ENCODE measurements at places on chromosomes 3 and 15.

DNA sequence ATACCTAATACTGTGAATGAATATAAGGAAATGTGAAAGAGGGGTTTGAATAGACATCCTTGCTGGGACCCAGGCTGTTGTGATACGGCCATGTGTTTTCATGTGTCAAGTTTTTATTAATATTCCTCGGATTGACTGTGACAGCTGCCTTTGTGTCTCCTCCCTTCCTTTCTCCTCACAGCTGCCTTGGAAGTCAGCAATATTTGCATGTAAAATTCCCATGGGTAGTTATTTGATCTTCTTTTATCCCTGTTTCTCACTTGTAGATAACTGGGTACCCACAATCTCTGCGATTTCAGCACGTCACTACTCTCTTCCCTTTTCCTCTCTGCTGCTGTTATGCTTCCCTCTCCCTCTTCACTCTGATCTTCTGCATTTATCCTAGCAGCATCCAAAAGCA, 9.4 kb downstream of the GPR156 start:
- DNase-seq: no peak

DNA sequence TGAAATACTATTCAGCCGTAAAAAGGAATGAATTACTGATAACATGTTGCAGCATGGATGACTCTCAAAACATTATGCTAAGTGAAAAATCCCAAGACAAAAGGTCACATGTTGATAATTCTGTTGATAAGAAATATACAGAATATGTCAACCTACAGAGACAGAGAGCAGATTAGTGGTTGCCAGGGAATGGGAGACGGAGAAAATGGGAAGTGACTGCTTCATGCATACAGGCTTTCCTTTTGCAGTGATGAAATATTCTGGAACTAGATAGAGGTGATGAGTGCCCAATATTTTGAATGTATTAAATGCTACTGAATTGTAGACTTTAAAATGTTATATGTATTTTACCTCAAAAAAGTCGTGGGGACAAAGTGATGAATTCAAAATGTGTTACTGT, 56.2 kb downstream of the ABHD2 start:
- DNase-seq: no peak

DNA sequence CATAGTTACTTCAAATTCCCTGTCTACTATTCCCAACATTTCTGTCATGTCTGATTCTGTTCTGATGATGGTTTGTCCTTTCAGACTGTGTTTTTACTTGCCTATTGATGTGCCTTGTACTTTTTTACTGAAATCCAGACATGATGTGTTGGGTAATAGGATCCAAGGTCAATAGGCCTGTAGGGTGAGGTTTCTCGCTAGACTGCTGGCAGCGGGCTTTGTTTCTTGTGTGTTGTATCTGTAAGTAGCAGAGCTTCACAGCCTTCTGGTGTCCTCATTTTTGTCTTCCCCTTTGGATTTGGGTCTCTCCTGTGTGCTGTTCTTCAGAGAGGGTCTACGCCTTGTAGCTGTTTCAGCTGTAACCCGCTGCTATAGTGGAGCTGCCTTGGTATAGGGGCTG, 140.3 kb downstream of the GABRG3 start:
- no peak for DNase-seq

DNA sequence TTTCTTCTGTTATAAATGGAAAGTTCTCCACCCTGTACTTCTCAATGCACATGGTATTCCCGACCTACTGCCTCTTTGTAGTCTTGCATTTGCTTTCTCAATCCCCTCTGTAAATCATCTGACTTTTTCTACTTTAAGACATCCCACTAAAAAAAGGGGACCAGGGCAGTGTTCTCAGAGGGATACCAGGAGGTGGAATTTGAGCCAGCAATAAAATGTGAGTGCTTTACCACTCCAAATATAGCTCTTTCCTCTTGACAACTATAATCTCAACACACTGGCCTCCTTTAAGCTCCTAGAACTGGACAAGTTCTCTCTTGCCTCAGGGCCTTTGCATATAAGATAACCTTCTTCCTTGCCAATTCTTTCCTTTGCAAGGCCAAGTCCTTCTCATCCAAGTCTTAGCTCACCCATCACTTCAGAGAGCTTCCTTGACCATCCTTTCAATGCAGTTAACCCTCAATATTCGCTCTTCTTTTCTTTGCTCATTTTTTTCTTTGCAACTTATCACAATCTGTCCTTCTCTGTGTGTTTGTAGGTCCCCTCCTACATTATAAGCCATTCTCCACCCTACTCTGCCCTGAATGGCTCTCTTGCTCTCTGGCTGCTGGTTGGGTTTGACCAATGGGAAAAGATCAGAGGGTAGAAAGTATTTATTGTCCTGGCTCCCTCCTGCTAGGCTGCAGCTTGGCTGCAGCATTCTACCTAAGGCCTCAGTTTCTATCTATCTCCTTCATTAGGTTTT, 93.4 kb downstream of the PRICKLE2 start:
- DNase-seq: no peak

DNA sequence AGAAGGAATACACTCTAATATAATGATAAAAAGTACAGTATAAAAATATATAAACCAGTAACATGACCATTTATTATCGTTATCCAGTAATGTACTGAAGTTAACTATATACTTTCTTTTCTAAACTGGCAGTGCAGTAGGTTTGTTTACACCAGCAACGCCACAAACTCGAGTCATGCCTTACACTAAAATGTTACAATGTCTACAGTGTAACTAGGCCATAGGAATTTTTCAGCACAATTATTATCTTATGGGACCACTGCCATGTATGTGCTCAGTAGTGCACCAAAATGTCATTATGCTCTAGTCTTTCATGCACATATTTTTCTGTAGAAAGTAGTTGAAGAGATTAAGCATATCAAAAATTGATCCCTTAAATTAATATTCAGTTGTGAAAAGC, 609.8 kb upstream of the BCHE start:
- DNase-seq: no peak

GRCh38 chr15:90860450-90860849, 7.9 kb upstream of the FURIN start:
- DNase-seq: no peak

Data from activated B cell treated with CpG ODN at 0.5 μM for 24 hours (primary cell).